ENCODE measurements at places on chromosomes 11 and 22. TPM values are rescaled to one million over a fixed set of nuclear protein-coding genes. Genes with fewer than 3 reads are reported as not detected.

Gene PKNOX2
- 4.0 TPM for total RNA-seq

Gene OR6X1
- total RNA-seq, result not detected

Gene MIEF1
- total RNA-seq, result 10.7 TPM

Gene C11orf16
- total RNA-seq, result not detected

Gene ZNF143
- total RNA-seq, result 22.3 TPM

Gene ACR
- 0.39 TPM for total RNA-seq

Gene CRYBB3
- not detected for total RNA-seq

Gene CXCR5
- total RNA-seq, result not detected

Gene PPP6R3
- 154 TPM for total RNA-seq

Gene C22orf31
- 0.20 TPM for total RNA-seq

Gene CENPM
- total RNA-seq, result 8.4 TPM

Gene OR5D18
- not detected for total RNA-seq

Gene KCNC1
- total RNA-seq, result 0.30 TPM

Gene SUSD2
- 0.99 TPM for total RNA-seq

Gene MS4A3
- total RNA-seq, result 18.1 TPM

Gene AKIP1
- total RNA-seq, result 12.1 TPM

Gene HTR3A
- total RNA-seq, result 0.99 TPM

Gene MRPL49
- total RNA-seq, result 35.5 TPM

Gene MYBPC3
- total RNA-seq, result 0.30 TPM

Gene UBQLNL
- 0.49 TPM for total RNA-seq

Gene C11orf87
- total RNA-seq, result 0.69 TPM

Gene OR56A1
- total RNA-seq, result not detected

Gene FGF19
- 0.49 TPM for total RNA-seq

Gene APOC3
- not detected for total RNA-seq

Gene MMP12
- 0.10 TPM for total RNA-seq

Gene NRXN2
- total RNA-seq, result 8.5 TPM
